ENCODE measurements at places on chromosomes 1 and 21.
A peak's percentile ranks its signal among the peaks of the same experiment; 100 is the strongest.

GRCh38 chr1:187010571-187011309 is 182.0 kb downstream of the PLA2G4A start:
- no peak for DNase-seq

DNA sequence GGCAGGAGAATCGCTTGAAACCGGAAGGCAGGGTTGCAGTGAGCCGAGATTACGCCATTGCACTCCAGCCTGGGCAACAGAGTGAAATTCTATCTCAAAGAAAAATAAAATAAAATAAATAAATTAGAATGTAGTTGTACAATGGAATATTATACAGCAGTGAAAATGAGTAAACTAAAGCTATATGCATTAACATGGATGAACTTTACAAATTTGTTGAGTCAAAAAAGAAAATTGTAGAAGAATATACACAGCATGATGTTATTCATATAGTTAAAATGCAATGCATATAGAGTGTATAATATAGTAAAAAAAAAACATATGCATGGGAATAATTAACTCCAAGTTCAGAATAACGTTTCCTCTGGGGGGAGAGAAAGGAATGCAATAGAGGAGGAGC is 11.0 kb upstream of the NAV1 start:
- no peak for DNase-seq

- no peak for DNase-seq
These were observed 105.1 kb downstream of the PBX1 start for GRCh38 chr1:164664127-164664526.

GRCh38 chr1:48679859-48680258 is 96.8 kb downstream of the BEND5 start:
- no peak for DNase-seq

DNA sequence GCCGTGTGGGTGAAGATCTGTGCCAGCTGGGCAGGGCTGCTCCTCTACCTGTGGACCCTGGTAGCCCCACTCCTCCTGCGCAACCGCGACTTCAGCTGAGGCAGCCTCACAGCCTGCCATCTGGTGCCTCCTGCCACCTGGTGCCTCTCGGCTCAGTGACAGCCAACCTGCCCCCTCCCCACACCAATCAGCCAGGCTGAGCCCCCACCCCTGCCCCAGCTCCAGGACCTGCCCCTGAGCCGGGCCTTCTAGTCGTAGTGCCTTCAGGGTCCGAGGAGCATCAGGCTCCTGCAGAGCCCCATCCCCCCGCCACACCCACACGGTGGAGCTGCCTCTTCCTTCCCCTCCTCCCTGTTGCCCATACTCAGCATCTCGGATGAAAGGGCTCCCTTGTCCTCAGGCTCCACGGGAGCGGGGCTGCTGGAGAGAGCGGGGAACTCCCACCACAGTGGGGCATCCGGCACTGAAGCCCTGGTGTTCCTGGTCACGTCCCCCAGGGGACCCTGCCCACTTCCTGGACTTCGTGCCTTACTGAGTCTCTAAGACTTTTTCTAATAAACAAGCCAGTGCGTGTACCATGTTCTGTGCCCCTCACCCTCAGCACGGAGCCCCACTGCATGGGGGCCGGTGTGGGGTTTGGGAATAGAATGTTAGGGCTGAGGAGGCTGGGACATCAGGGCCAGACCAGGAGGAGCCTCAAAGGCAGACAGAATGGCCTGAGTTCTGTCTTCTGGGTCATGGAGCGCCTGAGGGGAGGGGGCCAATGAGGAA is 21.3 kb downstream of the SERINC2 start:
- no peak for DNase-seq

DNA sequence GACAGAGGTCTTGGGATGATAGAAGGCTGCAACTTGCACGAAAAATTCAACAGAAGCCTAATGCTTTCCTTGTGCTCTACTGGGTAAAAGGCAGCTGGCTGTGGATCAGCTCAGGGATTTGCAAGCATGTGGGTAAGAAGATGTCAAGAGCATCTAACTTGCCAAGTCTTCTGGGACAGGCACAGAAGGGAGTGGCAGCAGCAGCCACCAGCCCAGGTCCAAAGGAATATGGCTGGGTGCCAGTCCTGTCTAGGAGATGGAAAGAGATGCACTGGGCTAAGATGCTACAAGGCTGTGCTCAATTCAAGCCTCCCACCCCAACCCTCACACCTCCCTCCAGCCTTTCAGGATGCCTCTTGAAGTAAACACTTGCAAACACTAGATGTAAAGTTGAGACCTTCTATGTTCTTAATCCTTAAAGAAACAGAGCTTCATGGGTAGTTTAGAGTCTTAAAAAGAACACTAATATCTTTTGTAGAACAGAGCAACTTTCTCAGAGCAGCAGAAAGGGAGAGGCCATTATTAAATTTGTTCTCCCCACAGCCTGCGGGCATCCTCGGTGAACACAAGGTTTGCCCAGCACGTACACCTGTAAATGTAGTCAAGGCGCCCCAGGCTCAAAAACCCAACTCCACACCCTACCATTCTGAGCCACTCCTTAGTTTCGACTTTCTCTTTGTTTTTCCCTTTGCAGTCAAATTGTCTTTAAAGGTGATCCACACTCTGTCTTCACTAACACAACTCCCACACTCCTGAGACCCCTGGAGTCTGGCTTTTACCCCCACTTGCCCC is 64.6 kb upstream of the BCAR3 start:
- no peak for DNase-seq

DNA sequence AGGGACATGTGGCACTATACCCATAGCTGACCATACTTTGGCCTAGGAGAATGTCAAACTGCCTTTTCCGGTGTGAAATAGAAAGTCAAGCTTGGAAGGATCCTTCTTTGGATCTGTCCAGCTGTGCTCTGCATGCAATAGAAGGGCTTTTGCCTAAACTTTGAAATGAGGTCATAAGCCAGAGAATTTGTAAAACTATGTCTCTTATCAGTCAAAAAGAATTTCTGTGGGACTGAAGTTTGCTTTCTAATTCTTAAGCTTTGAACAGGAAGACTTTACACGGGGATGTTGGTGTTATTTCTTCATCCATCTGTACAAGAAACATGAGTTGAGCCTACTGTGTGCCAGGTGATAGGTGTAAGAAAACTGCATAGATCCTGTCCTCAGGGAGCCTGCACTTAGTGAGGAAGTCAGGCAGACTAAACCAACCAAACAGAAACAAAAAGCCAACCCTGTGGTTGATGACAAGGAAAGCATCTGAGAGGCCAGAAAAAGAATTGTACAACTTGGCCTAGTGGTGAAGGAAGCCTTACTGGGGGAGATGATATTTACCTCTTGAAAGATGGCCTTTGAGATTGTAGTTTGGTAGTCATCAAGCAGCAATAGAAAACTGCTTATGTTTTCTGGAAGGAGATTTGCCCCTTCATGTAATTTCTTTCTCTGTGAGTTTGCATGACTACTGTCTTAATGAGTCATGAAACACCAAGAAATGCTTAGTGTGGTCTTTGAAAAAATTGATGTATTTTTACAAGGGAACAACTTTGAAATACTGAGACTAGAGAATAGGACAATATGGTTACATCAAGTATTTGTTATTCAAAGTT is 24.8 kb downstream of the TGFB2 start:
- no peak for DNase-seq

- no peak for DNase-seq
These were observed 96.9 kb downstream of the ZNF644 start for GRCh38 chr1:90924982-90925381.

DNA sequence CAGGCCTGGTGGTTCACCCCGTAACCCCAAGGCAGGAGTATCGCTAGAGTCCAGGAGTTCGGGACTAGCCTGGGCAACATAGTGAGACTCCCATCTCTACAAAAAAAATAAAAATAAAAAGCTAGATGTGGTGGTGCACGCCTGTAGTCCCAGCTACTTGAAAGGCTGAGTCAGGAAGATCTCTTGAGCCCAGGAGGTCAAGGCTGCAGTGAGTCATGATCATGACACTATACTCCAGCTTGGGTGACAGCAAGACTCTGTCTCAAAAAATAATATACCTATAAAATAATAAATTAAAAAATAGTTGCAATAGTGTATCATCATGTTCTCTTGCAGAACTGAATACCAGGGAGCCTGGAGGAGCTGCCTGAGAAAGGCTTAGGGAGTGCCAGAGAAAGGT is 19.9 kb upstream of the TMEM39B start:
- no peak for DNase-seq

DNA sequence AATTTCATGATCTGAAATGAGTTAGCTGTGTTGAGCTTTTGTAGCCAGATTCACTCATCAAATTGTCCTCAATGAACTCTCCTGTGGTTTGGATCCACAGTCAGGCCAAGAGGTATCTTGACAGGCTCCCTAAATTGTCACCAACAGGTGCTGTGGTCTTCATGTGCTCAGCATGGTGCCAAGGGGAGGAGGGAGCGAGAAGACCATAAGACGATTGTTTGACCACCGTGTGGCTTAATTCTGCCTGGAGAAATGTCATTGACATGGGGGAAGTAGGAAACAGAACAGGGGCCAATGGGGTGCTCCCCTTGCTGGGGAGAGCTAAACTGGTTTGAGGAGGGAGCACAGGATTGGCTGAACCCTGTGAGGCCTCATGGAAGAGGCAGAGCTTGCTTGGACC is 219.3 kb downstream of the KCNJ6 start:
- DNase-seq, result no peak

DNA sequence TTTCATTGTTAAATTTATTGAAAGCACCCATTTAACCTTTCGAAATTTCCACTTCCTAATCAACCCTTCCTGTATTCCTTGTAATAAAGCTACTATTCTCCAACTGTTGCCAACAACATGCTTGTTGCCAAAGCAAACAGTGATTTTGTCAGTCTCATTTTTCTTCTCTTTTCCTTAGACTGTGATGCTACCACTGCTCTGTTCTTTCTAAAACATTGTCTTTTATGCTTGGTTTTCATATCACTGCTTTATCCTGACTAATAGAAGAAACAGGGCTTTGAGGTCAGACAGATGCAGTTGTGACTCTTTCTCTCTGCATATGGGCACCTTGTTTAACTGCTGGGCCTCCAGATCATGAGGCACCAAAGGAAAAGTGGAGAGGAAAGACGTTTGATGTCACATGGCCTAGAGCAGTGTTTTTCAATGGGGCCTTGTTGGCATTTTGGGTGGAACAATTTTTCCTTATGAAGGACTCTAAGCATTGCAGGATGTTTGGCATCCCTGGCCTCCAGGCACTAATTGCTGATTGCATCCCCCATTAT is 56.1 kb downstream of the HMCN1 start:
- no peak for DNase-seq

- DNase-seq, result no peak
These were observed 120.6 kb downstream of the CASZ1 start for GRCh38 chr1:10675813-10676212.

DNA sequence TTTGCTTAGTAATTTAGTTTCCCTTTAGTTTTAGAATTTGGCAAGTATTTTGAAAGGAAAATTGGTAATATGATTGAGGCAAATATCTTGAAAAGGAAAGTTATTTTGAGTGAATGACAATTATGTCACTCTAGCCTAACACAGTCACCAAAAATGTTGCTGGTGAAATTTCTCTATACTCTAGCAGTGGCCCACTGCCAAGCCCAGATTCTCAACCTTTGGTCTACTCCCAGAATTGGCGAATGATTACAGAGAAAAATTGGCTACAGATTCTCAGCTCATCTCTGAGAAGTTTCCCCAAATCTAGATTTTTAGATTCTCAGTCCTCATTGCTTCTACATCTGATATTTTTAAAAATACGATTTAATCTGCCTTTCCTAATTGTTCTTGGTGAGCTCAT is 84.9 kb downstream of the PIGK start:
- DNase-seq, result no peak

DNA sequence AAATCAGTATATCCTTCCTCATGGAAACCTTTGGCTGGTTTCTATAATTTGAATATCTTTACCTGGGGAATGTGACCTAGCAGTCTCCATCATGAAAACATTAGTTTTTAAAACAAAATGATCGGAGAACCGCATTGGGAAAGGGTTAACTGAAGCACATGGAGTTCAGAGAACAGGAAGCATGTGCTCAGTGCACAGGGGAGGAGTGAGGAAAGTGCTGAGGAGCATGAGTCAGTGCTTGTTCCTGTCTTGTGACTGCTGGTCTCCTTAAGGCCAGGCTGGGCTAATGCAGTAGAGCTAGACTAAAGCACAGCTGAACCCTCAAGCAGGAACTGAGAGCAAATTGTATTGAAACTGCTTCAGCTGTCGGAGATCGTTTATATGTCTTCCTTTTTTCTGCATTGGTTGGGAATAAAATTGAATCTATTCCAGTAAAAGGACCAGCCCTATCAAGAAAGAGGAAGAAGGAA is 5.8 kb downstream of the IFI16 start:
- peak; percentile 27 for DNase-seq

- no peak for DNase-seq
These were observed 137.7 kb downstream of the COQ8A start for GRCh38 chr1:227077783-227078182.

GRCh38 chr21:37368541-37369279 is 2.1 kb downstream of the DYRK1A start:
- DNase-seq, result no peak

DNA sequence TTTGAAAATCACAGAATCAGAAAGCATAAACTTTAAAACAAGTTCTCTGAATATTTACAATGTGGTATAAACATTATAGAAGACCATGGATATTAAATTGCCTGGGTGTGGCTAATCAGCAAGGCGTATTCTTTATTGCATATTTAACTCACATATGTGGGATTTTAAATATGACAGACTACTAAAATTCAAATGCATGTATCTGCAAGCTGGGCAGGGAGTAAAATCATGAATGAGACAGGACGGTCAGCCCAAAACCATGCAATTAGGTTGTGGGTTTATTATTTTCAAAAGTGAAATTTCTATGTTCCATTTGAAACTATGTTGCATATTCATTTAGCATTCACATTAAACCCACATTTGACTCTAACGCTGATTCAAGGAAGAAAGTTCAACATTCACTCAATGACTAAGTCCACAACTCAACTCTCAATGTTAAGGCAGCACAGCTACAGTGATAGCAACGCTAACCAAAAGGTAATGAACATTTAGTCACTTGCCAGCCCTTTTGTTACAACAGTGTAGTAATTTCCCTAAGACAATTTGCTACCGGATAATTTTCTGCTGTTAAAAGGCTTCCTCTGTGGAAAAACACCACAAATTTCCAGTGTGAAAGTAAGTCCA is 6.3 kb upstream of the SYNJ1 start:
- no peak for DNase-seq

DNA sequence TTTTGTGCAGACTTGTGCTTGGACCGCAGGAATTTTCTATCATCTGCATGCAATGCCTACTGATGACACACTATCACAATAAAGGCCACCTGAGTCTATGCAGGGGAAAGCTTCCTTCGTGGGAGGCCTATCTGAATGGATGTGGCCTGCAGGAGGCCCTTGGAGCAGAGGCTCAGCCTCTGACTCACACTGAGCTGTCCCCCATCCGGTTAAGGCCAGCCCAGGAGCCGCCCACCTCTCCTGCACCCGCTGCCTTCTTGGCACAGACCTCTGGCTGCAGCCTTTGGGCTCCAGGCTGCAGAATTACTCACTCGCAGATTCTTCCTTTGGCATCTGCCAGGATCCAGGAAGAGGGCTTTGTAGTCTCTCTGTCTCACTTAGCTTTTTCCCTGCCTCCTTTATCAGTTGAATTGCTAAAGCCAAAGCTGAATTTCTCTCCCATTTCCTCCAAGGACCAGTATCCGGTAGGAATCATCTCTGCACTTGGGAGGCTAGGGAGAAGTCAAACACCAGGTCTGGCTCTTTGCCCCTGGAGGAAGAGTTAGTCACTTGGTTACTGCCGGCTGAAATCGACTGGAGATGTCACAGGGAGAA is 65.1 kb upstream of the JUN start:
- DNase-seq, result peak; percentile 76

All from uterus (tissue), 4 donors.